Subcutaneous adipose tissue (tissue), 4 donors: ENCODE measurements at places on chromosomes 11 and 22. TPM values are rescaled to one million over a fixed set of nuclear protein-coding genes. Genes with fewer than 3 reads are reported as not detected.

PRODH gene
- total RNA-seq = 17.8 TPM

VPREB1 gene
- not detected for total RNA-seq

GSTT2B gene
- total RNA-seq = 4.4 TPM

TSPAN18 gene
- total RNA-seq = 1.8 TPM

CCDC116 gene
- total RNA-seq = 1.1 TPM

E2F8 gene
- total RNA-seq = not detected

HTR3A gene
- not detected for total RNA-seq
